ENCODE measurements at places on chromosomes 4 and X.
A peak's percentile ranks its signal among the peaks of the same experiment; 100 is the strongest.

DNA sequence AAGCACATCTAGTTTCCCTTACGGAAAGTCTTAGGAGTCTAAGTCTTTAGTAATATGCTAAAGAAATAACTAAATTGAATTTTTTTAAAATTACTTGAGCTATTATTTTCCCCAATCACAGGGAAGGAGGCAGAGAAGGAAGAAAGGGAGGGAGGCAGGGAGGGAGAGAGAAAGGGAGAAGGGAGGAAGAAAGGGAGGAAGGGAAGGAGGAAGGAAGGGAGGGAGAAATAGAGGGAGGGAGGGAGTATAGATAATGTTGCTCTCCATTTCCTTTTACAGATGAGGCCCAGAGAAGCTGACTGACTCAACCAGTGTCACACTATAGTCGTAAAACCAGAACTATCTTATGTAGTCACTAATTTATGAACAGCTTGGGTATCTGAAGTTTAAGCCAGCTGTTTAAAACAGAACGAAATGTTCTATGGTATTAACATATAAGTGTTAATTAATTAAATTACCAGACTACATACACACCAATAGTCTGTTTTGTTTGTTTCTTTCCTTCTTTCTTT, 14.6 kb downstream of the SH3RF1 start:
- DNase-seq: no peak

GRCh38 chr4:74309223-74309622, 953 bp downstream of the EPGN start:
- DNase-seq: no peak

- DNase-seq: no peak
Measured at GRCh38 chrX:128518508-128518907, 466.3 kb upstream of the ACTRT1 start.

DNA sequence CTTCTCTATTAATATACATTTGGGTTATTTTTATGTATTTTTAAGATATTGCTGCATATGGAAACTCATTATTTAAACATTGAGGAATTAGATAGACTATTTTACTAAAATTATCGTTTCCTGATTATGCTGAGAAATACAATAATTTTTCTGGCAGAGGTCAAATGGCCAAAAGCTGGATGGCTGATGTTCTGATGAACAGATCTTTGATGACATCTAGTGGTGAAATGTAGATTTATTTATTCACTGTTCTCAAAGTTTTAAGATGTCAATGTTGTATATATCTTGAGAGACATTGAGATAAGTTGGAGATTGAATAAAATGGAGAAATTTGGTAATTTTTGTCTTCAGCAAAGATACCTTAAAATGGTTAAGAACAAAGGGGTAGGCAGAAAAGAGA, 96.2 kb downstream of the UGT8 start:
- DNase-seq: no peak

DNA sequence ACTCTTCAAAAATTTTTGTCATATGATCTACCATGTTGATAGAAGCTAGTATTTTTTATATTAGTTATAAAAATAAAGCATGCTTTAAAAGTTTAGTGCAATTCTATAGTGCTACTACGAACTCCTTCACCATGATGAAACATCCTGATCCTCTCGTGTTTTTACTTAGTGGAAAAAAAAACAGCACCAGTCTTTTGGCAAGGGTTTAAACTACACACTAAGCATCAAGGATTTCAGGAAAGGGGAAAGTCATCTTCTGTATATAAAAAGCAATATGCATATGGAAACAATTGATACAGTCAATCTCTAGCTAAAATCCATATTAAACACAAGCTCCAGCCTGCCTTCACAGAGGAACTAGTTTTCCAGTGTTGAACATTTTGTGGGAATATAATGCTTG, 18.7 kb downstream of the CHM start:
- DNase-seq: no peak

DNA sequence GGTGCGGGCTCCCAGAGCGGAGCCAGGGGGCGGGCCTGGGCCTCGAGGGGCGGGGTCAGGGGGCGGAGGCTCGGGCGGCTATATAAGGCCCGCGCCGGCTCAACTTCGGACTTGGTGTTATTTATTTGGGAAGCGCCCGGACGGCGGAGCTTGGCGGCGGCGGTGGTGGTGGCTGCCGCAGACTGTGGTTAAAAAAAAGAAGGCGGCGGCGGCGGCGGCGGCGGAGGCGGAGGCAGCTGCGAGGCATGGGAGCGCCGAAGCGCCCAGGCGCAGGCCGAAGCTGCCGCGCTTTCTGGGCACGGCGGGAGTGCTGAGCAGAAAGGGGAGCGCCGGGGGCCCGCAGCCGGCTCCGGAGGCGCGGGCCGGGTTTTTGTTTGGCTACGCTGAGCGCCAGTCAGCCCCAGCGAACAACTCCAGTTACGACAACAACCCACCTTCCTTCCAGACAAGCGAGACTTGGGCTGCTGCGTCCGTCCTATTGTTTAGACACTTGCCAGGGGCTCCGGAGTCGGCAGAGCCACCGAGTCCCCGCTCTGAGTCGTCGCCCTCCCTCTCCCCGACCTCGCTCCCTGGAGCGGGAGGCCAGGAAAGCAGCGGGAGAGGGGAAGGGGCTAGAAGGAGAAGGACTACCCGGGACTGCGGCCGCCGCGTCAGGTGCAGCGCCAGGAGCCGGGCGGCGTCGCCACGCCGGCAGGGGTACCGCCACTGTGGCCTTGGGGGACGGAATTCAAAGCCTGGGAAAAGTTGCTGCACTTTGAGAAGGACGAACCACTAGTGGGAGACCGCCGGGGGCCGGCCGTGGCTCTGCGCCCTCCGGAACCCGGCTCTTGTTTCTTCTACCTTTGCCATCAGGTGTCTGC, at the start of gene SLIT2:
SLIT2 (plus strand) TSS at position 110 of the 860 bp plus-strand sequence. CDS start 1,911 bp downstream, outside the sequence.
- no peak for DNase-seq

GRCh38 chr4:109294006-109294405, 8.5 kb downstream of the COL25A1 start:
- no peak for DNase-seq

GRCh38 chr4:187218705-187219245, 495.1 kb upstream of the FAT1 start:
- DNase-seq: no peak

GRCh38 chr4:8550691-8551090, 29.5 kb upstream of the GPR78 start:
- DNase-seq: no peak

GRCh38 chrX:131923614-131924250, 99.4 kb upstream of the STK26 start:
- DNase-seq: no peak

DNA sequence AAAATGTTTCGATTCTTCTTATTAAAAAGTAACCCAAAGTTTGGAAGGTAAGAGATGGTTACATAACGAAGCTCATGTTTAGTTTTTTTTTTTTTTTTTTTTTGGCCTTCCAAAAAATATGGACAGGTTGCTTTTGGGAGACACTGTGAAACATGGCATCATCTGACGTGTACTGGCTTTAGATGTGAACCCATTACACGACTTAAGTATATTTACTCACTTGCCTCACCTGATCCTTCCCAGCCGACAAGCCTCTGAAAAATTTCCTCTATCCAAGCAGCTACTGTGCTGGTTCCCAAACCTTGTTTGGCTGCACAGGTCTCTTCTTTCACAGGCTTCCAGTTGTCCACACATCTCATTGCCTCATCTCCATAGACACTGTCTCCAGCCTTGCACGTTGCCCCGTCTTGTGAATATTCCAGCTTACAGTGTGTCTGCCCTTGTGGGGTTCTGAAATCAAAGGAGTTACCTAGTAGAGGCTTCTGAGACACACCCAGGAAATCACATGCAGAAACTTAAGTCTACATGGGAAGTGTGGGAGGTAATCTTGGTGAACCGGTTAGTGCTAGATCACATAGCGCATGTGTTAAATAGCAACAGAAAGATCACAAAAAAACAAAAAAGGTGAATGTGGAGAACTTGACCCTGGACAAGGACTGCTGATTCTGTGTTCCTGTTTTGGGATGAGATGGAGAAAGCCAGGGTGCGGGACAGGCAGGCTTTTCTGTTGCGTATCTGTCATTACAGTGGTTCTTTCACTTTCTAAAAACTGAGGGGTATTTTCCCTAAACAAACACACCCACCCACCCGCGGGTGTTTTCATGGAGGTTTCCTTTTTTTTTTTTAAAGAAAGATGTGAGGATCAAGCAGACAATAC, 328.6 kb downstream of the ARHGAP10 start:
- no peak for DNase-seq

DNA sequence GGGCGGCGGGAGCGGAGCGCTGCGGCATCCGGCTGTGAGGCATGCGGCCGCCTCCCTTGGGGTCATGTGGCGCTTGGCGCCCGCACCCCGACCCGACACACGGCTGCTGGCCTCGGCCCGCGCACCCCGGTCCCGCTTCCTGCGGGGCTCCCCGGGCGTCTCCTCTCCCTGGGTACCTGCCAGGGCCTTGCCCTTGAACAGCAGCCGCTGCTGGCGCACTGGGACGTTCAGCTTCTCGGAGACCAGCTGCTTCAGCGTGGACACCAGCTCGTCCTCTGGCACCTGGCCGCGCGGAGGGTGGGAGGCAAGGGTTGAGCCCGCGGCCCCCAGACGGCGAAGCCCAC, 391 bp downstream of the UBL4A start:
- no peak for DNase-seq

- DNase-seq: peak; percentile 94
Measured at GRCh38 chrX:49039598-49040375, 3.4 kb downstream of the TFE3 start.

DNA sequence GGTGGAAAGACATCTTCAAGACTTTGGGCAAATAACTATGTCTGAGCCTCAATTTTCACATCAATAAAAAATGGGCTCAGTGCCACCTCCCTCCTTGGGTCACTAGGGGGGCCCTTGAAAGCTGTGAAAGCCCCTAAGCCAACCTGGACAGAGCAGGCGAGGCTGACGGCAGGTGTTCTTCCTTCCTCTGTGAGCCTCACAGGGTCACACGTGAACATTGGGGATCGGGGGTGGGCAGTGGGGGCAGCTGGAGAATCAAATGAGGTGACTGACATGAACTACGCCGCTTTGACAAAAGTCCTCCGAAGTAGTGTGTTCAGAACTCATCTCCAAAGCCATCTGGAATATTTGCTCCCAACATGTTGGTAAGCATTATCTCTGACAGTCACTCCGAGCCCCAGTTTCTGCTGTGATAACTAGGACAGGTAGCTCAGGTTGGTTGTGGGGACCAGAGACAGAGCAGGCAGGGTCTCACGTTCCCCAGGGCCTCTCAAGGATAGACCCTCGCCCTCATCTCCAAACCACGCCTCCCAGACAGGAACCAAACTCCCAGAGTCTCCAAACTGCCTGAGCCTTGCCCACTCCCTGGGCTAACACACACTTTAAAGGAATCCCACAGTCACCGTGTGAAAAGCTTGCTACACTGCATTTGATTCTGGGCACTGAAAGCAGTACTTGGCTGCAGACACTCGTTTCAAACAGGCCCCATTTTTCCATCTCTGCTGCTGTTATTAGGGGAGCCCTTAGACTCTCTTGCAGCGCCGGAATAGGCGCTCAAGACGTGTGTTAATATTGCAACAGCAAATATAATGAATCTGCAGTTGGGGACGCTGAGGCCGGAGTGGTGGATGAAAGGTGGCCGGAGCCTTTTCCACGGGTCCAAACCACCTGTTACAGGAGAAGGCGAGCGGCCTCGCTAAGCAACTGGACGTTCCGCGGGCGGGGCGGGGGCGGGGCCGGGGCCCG, 717 bp upstream of the WFS1 start:
- no peak for DNase-seq

- no peak for DNase-seq
Measured at GRCh38 chrX:78622831-78623230, 36.3 kb downstream of the RTL3 start.

- DNase-seq: no peak
Measured at GRCh38 chr4:135724421-135724820, 1522.8 kb upstream of the PABPC4L start.

- DNase-seq: no peak
Measured at GRCh38 chr4:95142932-95143331, 385.2 kb downstream of the BMPR1B start.

- no peak for DNase-seq
Measured at GRCh38 chrX:45601052-45601451, 400.4 kb upstream of the DIPK2B start.

DNA sequence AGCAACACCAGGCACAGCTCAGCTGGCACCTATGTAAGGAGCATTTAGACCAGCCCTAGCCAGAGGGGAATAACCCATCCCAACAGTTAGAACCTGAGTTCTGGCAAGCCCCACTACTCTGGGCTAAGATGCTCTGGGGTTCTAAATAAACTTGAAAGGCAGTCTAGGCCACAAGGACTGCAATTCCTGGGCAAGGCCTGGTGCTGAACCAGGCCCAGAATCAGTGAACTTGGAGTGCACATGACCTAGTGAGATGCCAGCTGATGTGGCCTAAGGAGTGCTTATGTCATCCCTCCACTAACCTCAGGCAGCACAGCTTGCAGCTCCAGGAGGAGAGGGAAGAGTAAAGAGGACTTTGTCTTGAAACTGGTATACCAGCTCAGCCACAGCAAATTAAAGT, 7.6 kb upstream of the PRRG3 start:
- DNase-seq: no peak

GRCh38 chrX:148361641-148362040, 138.8 kb upstream of the AFF2 start:
- no peak for DNase-seq

DNA sequence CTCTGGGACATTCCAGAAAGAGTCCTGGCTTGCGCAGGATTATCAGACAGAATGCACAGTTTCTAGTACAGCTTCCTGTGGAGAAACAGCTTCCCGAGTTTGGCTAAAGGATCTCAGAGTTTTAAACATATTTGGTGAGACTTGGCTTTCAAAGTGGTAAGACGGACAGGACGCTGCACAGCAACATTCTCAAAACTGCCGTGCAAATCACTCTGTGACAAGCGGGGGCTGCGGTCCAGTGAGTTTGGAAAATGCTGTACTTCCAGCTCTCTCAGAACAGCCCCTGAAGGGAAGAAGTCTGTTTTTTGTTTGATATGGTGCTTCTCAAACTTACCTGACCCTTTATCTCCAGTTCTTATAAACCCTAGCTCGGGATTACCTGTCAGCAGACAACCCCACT, 18.1 kb downstream of the LGI2 start:
- DNase-seq: no peak

GRCh38 chr4:8920969-8921368, 49.3 kb upstream of the HMX1 start:
- no peak for DNase-seq

DNA sequence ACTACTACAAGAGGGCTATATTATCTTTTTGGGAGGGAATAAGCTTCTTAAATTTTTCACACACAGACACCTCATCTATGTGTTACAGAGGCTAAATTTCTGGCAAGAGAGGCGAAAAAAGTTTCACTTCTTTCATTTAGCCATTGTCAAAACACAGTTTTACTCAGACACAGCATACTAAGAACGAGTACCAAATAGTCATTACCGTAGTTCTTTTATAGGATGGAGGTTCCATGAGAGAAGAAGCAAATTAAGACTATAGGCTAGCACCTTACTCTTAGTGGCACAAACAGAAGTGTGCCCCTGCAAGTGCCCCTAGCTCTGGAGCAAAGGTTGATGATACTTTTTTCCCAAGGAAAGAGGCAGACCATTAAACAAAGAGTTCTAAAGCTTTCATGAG, 26.2 kb downstream of the UGT2B7 start:
- DNase-seq: no peak

DNA sequence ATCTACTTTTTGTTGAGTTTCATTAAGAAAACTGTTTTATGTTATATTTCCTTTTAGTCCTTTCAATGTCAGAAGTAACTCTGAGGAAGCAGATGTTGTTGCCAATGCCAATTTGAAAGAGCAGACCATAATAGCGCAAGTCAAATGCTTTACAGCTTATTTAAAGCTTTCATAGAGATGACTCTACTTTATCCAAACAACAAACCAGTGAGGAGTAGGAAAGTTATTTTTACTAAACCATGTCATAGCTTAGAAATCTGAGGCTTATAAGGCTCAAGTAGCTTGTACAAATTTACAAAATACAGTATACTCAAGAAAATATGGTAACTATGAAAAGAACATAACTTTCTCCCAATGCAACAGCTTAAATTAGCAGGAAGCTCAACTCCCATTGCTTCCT, 40.1 kb upstream of the SPOCK3 start:
- DNase-seq: no peak
